Mammary epithelial cell (primary cell): ENCODE measurements at places on chromosomes 6 and 20. TPM values are rescaled to one million over a fixed set of nuclear protein-coding genes. Genes with fewer than 3 reads are reported as not detected.

- peak; percentile 58 for DNase-seq
Observed at GRCh38 chr6:137259349-137259748, 40.2 kb upstream of the IFNGR1 start.

DNA sequence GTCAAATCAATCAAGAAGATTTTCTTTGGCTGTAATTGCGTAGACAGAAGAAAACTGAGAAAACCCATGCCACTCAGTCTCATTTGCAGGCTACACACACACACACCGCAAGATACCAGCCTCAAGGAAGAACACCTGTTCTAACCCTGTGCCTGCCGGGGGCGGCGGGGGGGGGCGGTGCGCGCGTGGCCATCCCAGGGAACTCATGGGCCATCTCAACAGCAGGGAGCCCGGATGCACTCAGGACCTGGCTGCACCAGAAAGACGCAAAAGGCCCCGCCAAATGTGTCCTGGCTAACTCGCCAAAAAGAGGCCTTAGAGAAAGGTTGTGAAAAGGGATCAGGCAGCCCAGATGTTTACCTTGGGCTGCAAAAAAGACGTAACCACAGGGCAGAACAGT, 2.1 kb downstream of the B3GAT2 start:
- DNase-seq, result no peak

DNA sequence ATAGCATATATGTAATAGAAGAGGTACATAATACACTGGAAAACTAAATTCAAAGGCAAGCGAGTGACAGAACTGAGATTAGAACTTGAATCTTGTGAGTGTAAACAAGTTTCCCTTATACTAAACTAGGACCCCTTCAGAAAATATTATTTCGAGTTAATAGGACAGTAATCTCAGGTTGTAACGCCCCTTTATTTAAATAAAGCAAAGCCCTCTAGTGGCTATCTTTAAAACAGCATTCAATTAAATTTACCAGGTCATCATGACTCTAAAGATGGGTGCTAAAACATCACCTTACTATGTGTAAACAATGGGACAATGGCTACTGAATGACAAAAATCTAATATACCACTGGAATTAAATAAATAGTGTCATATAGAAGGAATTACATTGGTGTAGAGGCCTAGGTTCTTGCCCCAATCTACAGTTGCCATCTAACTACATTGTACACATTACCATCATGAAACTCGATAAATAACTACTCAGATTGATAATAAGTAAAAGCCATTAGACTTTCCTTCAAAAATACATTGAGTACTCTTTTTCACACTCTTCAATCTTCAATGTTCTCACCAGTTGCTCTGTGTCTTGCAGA, 255.4 kb upstream of the IRAK1BP1 start:
- DNase-seq, result no peak

- no peak for DNase-seq
Observed at GRCh38 chr6:117956386-117956785, 49.3 kb downstream of the SLC35F1 start.

DNA sequence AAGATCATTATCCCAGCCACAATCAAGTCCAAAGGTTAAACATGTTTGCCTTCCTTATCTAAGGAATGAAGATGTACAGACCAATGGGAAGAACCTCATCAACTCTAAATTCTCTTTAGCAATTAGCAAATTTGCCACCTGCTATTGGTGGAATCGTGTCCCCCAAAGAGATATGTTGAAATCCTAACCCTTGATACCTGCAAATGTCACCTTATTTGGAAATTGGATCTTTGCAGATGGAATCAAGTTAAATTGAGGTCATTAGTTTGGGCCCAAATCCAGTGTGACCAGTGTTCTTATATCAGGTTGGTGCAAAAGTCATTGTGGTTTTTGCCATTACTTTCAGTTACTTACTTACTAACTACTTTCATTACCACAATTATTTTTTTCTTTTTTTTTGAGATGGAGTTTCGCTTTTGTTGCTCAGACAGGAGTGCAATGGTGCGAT, 31.3 kb downstream of the KLHL31 start:
- no peak for DNase-seq

GRCh38 chr6:26016245-26016962, 53.8 kb downstream of the TRIM38 start:
- peak; percentile 46 for DNase-seq

DNA sequence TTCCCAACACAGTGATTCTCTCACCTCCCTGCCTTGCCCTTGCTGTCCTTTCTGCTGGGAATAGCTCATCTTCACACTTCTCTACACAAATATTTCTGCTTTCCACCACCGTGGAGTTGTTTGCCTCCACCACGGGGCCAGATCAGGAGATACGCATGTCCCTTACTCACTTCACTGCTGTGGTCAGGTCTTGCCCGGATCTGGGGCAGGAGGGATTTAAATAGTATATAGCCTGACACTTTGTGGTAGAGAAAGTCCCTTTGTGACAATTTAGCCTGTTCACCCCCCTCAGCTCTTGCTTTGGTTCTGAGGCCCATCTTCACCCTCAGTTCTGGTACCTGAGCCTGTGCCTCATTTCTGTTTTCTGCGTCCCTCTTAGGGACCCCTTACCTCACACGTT, 92.6 kb upstream of the PREP start:
- DNase-seq, result no peak

- no peak for DNase-seq
Observed at GRCh38 chr20:49592120-49592519, 24.2 kb upstream of the PTGIS start.

- no peak for DNase-seq
Observed at GRCh38 chr20:63639093-63639975, 12.4 kb upstream of the GMEB2 start.

- DNase-seq, result peak; percentile 42
Observed at GRCh38 chr20:914727-915498, 1.2 kb downstream of the ANGPT4 start.

DNA sequence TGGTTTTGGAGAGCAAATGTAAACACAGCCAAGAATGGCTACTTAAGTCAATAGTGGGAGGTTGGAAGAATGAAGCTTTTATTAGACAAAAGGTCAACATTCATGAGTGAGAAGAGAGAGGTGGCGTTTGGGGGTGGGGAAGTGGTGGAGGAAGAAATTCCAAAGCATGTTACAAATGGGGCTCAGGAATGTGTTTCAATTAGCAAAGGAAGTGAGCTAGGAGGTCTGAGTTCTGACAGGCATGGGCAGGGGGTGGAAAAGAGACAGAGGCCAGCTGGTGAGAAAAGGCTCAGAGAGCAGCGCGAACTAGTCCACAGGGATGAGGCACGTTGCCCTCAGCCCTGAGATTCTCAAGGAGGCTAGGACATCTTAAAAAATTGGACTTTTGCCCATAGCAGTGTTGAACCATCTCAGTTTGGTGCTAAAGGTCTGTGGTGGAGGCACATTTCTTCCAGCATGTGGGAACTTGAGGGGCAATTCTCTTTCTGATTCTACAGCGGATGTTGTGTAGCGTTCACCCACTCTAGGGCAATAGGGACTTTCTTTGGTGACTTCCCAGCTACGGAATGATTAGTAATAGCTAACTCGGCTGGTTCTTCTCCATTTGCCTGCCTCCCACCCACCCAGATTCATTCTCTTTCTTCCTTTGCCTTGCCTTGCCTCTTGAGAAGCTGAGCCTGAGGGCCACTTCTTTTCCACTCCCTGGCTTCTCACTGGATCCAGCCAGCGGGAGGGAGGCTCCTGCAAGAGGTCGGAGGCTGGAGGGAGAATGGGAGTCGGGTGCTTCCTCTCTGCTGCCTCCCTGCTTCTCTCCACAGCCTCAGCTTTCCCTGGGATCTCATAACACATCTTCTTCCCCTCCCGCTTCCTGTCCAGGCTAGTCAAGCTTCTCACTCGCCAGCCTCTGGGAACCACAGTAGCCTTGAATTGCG, 45.1 kb upstream of the NEDD9 start:
- DNase-seq, result peak; percentile 73

DNA sequence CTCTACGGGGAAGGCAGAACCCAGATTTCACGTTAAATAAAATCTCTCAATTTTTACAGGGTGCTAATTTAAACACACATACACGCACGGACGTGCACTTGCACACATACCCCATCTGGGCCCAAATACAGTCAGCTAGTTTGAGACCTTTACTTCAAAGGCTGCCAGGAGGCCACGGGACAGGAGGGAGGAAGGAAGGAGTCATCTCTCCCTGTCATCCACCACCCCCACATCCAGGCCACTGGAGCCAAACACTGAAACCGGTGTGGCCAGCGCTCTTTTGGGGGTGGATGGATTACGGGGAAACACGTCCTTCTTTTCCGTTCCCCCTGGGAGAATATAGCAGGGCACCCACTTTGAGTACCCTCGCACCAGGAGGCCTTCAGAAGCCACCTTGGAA, 60.1 kb downstream of the ZNF831 start:
- DNase-seq, result no peak

DNA sequence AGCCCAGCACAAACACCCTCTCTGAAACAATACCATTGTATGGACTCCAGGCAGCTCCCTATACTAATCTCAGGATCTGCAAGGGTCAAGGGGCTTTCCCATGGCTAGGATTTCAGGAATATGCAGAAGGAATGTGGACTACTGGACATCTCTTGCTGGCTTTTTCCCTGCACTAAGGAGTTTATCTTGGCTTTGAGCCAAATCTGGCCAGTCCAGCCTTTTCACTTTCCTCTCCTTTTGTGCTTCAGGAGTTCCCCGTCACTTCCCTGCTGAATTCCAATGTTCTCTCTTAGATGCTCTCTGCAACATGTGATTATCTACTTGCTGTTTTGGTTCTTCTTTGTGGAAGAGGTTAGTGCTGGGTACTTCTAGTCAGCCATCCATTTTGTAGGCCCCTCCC, 568.2 kb downstream of the HDGFL1 start:
- no peak for DNase-seq

- DNase-seq, result no peak
Observed at GRCh38 chr6:107636486-107636885, 146.6 kb downstream of the SOBP start.

DNA sequence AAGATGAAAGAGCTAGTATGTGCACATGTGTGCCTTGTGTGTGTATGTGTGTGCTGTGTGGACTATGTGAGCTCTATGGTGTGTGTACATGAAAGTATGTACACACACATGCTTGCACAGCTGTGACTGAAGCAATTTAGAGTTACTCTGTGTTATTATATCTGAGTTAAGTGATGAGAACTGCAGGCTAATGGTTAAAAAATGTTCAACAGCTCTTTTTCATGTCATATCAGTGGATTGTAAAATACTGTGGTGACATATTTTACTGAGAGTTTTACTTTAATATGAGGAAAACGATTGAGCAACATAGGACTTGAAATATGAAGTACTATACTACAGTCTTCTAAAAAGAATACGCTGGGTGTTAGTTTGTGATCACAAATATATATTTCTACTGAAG, 195.7 kb upstream of the KCNK16 start:
- no peak for DNase-seq

DNA sequence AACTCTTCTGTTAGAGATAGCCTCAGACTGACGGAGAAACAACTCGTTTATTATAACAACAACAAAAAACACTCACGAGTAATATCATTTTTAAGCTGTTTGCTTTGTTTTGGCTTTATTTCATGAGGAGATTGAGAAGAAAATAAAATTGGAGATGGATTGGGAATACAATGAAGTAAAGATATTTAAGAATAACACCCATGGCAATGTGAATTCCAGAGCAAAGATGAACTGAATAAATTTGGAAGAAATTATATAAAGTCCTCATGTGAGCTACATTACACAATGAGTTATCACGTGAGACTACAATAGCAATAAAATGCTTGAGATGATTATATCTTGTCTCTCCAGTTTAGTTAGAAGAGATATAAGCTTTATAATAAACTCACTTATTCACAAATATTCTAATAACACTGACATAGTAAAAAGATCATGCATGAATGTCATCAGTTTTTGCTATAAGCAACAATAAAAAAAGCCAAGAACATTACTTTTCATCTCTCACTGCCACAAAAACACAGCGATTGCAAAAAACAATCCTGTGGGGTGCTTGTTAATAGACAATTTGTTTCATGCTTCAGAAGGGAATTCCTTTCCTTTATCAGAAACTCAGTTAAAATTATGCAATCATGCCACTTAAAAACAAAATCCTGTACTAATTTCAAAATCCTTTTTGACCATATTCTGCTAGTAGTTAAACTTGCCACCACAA, 696.7 kb upstream of the MARCKS start:
- no peak for DNase-seq

DNA sequence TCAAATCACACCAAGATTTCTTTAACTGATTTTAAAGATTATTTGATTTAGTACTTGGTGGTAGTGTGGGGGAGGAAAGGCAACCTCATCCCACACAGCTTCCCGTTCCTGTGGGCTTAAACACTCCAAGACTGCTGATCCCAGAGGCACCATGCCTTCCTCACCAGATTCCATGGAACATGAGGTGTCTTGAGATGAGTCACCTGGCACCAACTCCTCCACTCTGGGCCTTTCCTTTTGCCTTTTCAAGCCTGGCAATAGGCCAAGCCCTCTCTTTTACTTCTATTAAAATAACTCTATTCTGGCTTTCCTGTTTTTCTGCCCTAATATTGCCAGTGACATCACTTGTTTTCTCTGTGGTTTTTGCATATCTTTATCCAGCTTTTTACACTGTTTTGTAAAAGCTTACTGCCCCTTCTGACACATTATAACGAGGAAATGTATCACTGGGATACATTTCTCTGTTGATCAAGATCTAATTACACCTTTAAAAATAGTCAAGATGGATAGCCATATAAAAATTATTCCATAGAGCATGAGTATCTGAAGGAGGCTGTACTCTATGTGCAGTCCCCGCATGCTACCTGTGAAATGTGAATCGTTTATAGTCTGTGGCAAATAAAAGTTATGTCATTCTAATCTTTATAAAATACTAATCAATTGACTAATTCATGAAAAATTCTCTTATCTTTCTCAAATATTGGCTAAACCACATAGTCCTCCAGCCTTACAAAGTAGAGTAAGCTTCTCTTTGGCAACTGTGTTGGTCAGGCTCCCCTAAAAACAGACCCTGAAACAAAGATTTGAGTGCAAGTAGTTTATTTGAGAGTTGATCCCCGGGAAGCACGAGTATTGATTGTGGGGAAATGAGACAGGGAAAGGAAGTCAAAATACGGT, 257.8 kb upstream of the KCNQ5 start:
- DNase-seq, result peak; percentile 85

GRCh38 chr6:91483415-91484105, 896.7 kb upstream of the MAP3K7 start:
- DNase-seq, result no peak

GRCh38 chr20:46959081-46959692, 64.5 kb downstream of the EYA2 start:
- peak; percentile 95 for DNase-seq

GRCh38 chr6:157328108-157328692, 4.9 kb upstream of the TMEM242 start:
- peak; percentile 61 for DNase-seq

GRCh38 chr6:76866091-76866915, 597.0 kb downstream of the HTR1B start:
- no peak for DNase-seq

GRCh38 chr20:16419138-16419715, 154.0 kb downstream of the KIF16B start:
- peak; percentile 76 for DNase-seq

Gene IP6K3
- 0.33 TPM for total RNA-seq

Gene ULBP2
- 14.5 TPM for total RNA-seq

Gene OR12D3
- not detected in 2 replicates for total RNA-seq

Gene BPIFB1
- not detected for total RNA-seq

Gene FYN
- 58.0 TPM for total RNA-seq

Gene WFDC10B
- total RNA-seq, result 0.52 TPM in 1 of 2 replicates, not detected in the other

Gene CCN6
- 8.2 TPM for total RNA-seq

Gene MRAP2
- total RNA-seq, result 0.40 and 0.54 TPM in 2 replicates

Gene LAMA2
- 0.73 and 2.8 TPM in 2 replicates for total RNA-seq

Gene CAGE1
- under 0.01 TPM for total RNA-seq

Gene PSORS1C1
- 19.6 and 38.8 TPM in 2 replicates for total RNA-seq

Gene JAG1
- 283 TPM for total RNA-seq
